ENCODE measurements at places on chromosomes 11 and 22. TPM values are rescaled to one million over a fixed set of nuclear protein-coding genes. Genes with fewer than 3 reads are reported as not detected.

DNA sequence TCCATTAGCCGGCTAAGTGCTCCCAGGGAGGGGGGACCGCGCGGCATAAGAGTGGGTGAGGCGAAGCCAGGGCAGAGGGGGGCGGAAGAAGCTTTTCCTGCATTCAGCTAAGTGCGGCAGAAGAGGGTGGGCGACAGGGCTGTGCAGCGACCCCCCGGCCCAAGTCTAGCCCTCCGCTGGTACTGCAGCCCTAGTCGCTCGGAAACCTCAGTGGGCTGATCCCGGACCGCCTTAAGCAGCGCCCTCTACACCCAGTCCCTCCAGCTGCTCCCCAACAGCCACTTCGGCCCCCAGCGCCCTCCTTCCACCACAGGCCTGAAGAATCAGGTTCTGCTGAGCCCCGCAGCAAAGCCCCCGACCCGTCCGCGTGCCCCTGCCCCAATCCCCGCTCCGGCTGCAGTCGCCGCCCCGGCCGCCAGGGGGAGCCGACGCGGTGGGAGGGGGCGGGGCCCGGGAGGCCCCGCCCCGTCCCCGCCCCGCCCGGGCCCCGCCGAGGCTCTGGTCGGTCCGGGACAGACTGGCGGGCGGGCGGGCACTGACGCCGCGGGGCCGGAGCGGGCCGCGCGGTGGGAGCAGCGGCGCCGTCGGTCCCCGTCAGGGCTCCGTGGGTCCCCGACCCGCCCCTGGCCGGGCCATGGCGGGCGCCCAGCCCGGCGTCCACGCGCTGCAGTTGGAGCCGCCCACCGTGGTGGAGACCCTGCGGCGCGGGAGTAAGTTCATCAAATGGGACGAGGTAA lies at the start of gene PLCB3:
PLCB3 (plus strand) TSS at position 515 of the 737 bp plus-strand sequence; CDS start at position 635, 120 bp downstream.
- DNase-seq, result peak; percentile 23

GRCh38 chr22:42969348-42969975 lies 45.5 kb downstream of the PACSIN2 start:
- no peak for DNase-seq

The ASPHD2 gene
- 8.7 TPM for total RNA-seq

- DNase-seq, result no peak
Observed at GRCh38 chr11:66906061-66906733, 49.3 kb downstream of the LRFN4 start.

GRCh38 chr11:23227078-23227445 lies 366.8 kb upstream of the CCDC179 start:
- DNase-seq, result no peak

- DNase-seq, result no peak
Observed at GRCh38 chr11:42870480-42870879, 441.3 kb upstream of the API5 start.

GRCh38 chr11:72225411-72225951 lies 914 bp downstream of the INPPL1 start:
- no peak for DNase-seq

GRCh38 chr11:117720061-117720511 lies 76.9 kb downstream of the DSCAML1 start:
- DNase-seq, result no peak

DNA sequence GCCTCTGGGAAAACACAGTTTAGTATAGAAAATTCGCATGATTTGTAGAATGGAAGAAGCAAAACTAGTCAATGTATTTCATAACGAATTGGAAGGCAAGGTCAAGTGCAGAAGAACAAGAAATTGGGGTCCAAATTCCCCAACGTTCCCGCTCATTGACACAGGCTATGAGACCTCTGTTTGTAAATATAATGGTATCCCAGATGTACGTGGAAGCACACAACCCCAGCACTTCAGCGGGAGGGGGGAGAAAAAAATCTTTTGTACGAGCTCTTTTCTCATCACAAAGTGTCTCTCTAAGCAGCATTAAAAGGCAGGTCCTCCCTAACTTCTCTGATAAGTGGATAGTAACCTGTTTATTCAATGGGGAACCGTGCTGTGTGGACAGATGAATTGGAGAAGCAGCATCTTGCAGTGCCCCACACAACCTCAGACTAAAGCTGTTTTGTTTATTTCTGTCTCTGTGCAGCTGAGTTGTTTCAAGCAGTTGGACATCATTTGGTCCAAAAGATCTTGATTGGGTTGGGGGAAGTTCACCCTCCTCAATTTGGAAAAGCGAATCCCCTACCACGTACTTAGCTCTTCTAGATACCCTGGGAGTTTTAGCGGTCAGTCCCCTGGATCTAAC lies 1.1 kb upstream of the GAB2 start:
- DNase-seq, result no peak

DNA sequence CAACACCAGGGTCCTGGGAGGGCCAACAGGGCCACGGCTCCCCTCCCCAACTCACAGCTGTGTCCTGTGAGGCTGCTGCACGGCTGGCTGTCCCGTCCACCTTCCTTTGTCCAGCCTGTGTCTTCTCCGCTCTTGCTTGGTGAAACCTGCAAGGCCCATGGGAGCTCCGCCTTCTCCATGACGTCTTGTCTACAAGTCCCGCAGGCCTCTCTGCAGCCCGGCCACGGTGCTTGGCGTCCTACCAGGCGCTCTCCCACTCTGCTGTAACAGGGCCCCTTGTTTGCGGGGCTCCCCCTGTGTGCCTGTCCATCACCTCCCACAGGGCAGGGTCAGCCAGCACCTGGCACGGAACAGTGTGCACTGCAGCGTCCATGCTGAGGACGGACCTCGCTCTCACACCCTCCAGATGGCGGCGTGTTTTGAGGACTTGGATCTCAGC lies 866.8 kb downstream of the TBC1D22A start:
- no peak for DNase-seq

- DNase-seq, result no peak
Observed at GRCh38 chr11:88183233-88183632, 8.0 kb upstream of the RAB38 start.

DNA sequence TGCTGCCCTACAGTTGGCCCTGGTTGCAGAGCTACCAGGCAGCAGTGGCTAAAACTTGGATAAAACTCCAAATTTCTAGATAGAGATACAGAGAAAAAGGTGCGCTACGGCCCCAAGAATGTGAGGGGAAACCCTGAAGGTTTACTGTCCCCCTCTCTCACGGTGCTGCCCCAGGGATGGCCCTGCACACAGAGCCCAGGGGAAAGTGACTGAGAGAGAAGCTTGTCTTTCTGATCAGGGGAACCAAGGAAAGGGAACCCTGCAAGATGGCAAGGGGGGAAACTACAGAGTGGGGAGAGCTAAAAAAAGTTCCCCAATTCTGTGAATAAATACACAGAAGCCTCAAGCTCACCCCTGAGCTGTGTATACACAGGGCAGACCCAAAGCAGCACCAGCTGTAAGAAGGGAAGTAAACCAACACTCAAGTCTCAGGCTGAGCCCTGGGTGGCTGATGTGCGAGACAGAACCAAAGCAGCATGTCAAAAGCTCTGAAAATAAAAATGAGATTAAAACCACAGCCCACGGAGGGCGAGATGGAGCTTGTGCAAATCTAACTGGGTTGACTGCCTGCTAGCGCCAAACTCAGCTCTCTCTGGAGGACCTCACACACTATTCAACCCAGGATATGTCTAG lies 22.1 kb downstream of the GNB1L start:
- DNase-seq, result no peak

The MS4A12 gene
- total RNA-seq, result not detected

DNA sequence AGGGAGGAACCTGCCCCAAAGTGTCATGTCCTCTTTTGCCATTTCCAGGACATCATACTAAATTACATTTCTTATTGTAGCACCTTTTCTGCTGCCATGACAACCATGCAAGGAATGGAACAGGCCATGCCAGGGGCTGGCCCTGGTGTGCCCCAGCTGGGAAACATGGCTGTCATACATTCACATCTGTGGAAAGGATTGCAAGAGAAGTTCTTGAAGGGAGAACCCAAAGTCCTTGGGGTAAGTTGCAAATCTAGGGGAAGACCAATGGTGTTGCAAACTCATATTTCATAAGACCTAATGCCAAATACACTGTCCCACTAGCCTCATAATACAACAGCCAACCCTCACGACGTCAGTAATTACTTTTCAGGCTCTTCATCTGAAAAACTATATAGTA lies 11.7 kb downstream of the MS4A4A start:
- no peak for DNase-seq

DNA sequence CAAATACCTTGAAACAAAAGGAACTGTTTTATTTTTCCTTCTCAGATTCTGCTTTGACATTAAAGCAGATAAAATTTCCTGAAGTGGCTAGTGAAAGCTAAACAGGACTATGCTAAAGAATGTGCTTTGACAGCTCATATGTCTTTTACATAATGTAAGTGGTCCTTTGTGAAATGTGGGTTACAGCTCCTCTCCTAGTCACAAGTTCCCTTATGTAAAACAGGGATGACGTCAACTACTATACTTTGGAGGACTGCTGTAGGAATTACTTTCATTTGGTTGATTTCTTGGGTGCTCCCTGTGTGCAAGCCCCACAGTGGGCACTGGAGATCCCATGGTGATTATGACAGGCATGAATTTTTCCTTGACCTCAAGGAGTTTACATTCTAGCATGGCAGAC lies 216.6 kb upstream of the NARS2 start:
- DNase-seq, result no peak

DNA sequence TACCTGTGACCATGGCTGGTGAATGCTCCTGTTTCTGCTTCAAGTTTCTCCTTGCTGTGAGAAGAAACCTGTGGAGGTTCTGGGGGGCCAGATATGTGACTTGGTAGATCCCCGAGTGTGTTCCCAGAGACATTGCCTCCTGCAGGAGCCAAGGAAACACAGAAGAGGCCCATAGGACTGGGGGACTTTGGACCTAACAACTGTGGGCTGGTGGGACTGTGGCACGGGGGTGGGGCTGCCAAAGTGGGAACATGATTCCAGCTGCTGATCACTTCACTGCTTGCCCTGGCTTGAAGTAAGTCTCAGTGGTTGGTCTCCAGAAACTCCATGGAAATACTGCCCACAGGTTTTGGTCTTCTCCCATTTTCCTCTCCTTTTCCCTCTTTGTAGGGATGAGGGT lies 4.1 kb upstream of the NR1H3 start:
- no peak for DNase-seq

The TMEM191B gene
- total RNA-seq, result 0.10 TPM

The OR8G1 gene
- not detected for total RNA-seq

GRCh38 chr22:37245740-37246139 lies 1.7 kb upstream of the RAC2 start:
- DNase-seq, result no peak

The OR2AG2 gene
- not detected for total RNA-seq

The FAM180B gene
- not detected for total RNA-seq

GRCh38 chr11:75773595-75774353 lies 5.2 kb downstream of the DGAT2 start:
- no peak for DNase-seq

The GPHA2 gene
- total RNA-seq, result 0.53 TPM

The ASCL2 gene
- total RNA-seq, result not detected

DNA sequence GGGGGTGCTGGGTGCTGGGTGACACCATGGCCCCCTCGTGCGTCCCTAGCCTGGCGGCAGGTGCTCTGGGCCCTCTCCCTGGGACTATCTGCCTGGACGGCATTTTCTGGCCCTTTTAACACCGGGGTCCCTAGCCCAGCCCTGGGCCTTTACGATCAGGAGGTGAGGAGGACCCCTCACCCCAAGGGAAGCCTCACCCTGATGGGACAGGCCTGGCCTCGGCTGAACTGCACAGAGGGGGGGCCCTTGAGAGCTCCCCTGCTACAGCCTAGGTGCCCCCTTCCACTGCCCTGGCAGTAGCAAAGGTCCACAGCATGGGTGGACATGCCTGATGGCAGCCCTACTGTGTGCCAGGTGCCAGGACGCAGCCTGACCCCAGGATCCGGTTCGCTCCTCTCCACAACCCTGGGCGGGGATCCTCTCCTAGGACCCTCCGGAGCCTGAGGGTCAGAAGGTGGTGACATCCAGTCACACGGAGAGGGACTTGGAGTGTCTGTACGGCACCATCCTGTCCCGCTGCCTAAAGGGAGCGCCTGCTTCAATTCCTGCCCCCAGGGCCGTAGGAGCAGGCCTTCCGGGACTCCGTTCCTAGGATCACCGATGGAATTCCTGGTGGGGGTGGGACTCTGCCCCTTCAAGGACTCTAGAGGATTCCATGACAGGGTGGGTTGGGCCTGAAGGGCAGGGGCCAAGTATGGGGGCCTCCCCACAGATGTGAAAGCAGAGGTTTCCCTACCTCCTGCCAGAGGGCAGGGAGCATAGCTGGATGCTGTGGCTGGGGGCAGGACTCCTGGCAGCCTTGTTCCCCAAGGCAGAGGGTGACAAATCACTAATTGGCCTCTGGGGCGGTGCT lies 33.0 kb upstream of the TH start:
- DNase-seq, result no peak

DNA sequence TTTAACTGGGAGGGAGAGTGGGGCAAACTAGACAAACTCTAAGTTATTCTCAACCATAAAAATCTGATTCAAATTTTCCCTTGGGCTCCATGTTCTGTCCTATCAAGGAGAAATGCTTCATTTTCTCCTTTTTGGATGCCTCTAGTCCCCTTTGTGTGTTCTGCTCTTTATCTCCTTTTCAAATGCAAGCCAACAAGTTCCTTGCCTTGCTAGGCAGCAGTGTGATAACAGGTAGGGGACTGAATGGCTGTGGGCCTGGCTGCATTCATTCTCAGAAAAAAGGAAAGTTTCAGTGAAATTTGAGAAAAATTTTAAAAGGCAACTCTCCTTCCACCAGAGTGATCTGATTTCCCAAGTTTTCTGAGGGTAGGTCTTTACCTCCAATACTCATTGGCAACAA lies 26.9 kb upstream of the MMP8 start:
- no peak for DNase-seq

The HEPN1 gene
- total RNA-seq, result 0.05 TPM

DNA sequence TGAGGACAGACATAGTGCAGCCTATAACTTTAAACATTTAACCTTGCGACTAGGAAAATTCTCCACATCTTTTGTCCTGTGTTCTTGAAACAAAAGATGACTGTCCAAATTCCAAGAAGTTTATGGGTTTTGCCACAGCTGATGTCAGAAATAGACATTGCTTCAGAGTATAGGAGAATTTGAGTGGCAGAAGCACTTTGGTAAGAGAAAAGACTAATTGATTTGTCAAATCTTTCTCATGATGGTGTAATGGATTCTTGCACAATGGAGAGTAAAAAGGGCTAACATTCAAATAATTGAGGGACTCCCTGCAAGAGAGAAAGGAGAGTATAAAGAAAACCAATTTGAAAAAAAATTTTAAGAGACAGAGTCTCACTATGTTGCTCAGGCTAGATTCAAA lies 25.3 kb downstream of the C11orf58 start:
- DNase-seq, result no peak

The GSTT2B gene
- total RNA-seq, result 3.5 TPM

- no peak for DNase-seq
Observed at GRCh38 chr22:43860831-43861230, 1.5 kb downstream of the SULT4A1 start.
